GM23338 (cell line): ENCODE measurements at places on chromosomes 11 and 22.
A peak's percentile ranks its signal among the peaks of the same experiment; 100 is the strongest.

DNA sequence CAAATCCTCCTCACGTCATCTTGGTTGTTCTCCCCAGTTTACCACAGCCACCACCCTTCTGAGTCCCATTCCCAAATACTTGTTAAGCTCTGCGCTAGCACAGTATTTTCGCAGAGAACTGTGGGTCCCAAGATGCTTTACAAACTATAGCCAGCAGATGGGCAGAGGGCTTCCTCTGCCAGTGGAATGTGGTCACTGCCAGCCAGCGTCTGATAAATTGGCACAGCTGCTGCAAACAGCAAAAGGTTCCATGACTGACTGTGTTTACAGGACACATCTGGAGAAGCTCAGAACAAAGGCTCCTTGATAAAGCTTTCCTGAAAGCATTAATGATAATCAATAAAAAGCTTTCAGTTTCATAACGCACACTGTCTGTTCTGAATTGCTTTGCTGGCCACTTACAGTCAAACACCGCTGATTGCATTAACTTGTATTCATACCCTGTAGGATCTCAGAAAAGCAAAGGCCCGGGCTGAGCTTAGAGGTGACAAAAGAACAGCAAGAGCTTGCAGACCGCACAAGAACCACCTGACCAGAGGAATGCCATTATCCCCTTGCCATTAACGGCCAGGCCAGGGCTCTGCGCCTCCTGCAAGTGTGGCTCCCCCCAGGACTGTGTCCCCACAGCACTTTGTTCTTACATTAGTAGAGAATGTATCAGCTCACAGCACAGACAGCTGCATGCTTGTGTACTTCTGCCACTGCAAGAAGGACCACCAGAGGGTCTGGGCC, 120.6 kb downstream of the MICAL3 start:
- DNase-seq, result peak; percentile 44

DNA sequence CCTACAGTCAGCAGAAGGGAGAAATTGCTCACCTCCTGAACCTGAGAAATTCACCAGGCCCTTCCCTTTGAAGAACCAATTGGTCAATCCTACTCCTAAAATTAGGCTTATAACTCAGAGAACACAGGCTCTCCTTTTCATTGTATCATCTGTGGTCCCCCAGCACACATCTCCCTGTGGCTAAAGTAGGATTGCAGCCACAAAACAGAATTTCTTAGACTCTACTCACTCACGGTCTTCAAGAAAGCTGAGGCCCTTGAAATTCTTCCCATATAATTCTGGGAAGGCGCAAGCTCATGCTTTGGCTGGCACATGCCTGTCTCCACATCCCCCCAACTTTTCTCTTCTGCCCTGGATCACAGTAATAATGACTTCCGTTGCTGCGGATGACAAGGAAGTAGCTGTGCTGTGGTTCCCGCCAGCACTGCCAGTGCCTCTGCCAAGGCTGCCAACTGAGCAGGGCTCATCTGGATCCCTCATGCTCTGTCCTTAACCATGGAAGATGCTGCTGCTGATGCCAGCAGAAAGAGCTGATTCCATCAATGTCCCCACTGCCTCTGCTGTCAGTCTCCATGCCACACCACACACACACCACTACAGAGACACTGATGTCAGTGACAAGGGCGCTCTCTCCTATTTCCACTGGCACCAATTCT, 200.6 kb upstream of the POU2AF2 start:
- DNase-seq, result no peak

DNA sequence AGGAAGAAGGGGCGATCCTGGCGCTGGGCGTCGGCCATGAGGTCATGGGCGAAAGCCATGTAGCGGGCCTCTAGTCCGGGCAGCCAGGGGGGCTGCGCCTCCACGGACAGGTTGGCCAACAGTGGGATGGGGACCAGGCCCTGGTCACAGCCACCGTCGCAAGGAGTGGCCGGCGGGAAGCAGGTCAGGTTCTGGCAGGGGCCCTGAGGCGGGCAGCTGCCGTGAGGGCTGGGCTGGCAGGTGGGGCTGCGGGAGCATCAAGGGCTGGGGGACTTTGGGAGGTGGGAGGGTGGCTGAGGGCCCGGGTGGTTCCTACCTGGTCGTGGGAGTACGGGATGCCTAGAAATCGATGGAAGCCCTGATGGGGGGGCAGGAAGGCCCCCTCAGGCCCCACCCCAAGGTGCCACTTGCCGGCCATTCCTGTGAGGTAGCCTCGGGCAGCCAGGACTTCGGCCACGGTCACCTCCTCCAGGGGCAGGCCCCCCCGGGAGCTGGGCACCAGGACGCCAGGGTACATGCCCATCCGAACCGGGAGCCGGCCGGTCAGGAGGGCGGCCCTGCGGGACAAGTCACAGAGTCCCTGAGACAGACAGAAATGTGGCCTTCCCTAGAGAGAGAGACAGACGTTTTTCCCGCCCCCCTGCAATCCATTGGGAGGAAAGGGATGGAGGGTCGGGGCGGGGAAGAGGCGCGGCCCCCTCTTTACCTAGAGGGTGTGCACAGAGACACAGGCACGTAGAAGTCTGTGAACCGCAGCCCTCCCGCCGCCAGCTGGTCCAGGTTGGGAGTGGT, 906 bp downstream of the ARSA start:
- no peak for DNase-seq

GRCh38 chr22:37909766-37910165, 3.7 kb downstream of the MICALL1 start:
- no peak for DNase-seq

DNA sequence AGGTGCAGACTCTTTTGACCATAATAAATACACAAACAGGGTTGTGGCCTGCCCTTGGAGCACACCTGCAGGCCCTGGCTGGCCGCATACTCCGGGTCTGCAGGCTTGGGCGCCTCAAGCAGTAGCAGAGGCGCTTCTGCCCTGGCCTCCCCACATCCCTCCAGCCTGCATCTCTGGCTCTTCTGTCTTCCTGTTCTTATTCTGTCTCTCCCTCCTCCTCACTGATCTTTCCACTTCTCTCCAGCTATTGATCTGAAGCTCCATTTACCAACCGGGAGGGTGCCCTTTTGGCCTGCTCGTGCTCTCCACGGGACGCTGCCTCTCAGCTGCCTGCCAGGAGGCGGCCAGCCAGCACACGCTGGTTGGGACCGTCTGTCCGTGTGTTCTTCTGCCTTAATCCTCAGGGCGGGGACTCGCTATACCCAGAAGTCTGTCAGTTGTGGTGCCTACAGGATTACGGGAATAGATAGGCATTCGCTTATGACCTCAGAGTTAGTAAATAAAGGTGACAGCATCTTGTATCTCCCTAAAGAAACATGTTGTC, 5.2 kb downstream of the UPB1 start:
- no peak for DNase-seq

DNA sequence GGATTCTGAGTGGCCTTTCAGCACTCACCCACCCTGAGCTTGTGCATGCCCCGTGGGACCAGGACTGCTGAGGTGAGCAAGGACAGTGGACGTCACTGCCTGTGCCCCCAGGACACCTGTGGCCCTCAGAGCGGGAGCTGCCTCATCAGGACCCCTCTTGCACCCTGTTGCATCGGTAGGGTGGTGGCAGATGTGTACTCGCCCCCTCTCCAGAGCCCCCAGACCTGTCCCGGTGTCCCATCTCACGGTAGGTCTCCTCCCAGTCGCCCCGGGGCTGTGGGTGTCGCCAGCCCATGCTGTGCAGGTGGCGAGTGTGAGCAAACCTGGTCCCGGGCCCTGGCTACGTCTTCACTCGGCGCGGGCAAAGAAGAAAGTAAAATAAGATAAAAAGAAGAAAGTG, 374.2 kb downstream of the TBC1D22A start:
- DNase-seq, result no peak
